NCI-H774 (cell line): ENCODE measurements at places on chromosomes 16 and 17.

GRCh38 chr16:27318392-27319256 is 4.8 kb downstream of the IL4R start:
- no peak for DNase-seq

DNA sequence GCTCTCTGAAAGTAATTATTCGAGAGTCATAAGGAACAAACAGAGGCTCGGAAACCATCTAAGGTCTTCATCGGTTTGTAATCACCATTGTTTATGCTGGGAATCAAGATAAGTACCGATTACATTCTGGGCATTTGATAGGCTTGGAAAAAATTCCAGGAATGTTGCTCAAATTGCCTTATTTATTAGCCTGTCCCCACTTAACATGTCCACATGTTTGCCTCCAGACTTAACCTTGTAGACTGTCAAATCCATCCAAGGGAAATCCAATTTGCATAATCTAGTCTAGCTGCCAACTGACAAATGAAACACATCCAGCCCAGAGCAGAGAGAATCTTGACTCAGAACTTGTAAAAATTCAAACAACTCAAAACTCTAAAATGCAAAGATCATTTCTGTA is 51.3 kb upstream of the TMC5 start:
- DNase-seq = no peak

DNA sequence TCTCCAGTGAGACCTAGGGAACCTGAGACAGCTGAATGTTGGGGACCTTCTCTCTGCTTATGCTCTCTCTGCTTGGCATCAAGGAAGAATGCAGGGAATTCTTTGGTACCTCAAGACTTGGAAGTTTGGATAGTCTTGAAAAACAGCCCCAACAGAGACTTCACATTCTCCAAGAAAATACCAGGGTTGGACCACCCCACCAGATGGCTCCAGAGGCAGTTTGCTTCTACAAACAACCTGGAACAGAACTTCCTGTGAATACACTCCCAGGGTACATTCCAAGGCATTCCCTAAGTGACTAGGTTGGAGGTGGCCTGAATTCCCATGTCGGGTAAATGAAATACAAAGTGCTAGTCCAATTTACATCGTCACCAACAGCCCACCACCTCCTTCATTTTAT is 314.4 kb downstream of the PMP22 start:
- DNase-seq = no peak

DNA sequence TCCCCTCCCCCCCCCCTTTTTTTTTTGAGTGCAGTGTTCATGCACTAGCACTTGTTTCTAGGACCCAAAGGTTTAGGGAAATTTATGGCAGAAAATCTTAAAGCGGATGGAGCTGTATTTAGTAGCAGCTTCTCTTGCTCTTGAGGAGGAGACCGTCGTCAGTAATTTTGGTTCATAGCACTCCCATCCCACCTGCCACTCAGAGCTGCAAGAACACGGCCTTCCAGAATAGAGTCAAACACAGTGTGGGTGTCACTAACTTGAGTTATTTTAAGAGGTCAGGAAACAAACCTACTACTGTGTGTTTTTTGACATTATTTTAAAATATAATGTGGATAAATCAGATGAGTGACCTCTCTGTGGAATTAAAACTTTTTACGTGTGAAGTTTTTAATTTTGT is 37.3 kb downstream of the SEC14L1 start:
- DNase-seq = no peak

GRCh38 chr17:54919425-54919824 is 18.8 kb downstream of the TOM1L1 start:
- DNase-seq = no peak

GRCh38 chr16:67206129-67206837 is 7.4 kb downstream of the ELMO3 start:
- DNase-seq = no peak

DNA sequence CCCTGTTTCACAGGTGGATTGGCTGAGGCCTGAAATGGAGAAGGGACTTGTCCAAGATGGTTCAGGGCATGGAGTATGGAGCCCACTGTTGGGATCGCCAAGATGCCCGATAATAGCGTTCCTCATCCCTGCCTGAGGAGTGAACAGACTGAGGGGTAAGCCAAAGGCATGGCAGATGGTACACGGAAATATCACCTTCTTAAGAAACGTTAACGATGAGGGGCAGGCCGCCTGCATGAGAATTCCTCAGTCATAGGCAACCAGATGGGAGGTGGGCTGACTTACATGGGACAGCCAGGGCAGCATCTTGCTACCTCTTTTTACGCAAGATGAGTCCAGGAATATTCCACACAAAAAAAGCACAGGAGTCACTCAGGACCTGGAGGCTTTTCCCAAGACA is 188.1 kb downstream of the CCDC182 start:
- DNase-seq = no peak

GRCh38 chr16:75579281-75579834 is 13.2 kb downstream of the GABARAPL2 start:
- no peak for DNase-seq

GRCh38 chr16:86566601-86566965 is at the start of gene FOXC2:
TSS of gene FOXC2 (plus strand) at chr16:86566829. CDS start at chr16:86567336, 507 bp downstream.
- DNase-seq = no peak

- no peak for DNase-seq
Observed at GRCh38 chr16:56885446-56886162, 20.6 kb downstream of the SLC12A3 start.

- DNase-seq = no peak
Observed at GRCh38 chr17:81652906-81653771, 3.2 kb downstream of the PDE6G start.

GRCh38 chr17:76987486-76988093 is 119.4 kb downstream of the MGAT5B start:
- no peak for DNase-seq

DNA sequence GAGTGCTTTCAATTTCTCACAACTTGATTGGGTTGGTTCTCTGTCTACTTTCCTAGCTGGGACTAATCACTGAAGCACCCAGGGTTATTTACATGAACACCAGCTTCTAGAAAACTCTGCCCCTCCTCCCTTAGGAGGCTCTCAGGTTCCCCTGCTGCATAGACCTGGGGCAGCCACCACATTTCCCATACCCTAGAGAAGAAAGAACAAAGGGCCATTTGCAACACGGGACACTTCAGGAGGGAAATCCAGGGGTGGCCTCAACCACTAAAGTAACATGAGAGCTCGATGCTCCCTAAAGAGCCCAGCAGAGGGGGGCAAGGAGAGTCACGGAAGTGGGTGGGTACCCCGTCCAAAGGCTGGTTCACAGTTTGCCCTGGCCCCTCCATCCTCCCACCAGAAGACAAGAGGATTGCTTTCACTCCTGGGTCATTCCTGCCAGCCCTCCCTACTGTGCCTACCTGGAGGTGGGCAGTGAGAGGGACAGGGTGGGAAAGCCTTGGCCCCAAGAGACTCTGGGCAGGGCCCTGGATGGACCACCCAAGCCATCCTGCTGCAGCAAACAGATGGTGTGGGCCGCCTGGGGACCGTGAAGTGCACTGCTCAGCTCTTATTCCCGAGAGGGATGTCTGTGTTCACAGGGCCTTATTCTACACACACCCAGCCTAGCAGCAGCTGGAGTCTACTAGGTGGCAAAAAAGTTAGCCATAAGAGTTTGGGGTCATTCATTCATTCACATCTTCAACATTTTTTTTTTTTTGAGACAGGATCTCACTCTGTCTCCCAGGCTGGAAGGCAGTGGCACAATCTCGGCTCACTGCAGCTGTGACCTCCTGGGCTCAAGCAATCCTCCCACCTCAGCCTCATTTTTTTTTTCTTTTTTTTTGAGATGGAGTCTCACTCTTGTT is 392.1 kb downstream of the SOX9 start:
- DNase-seq = no peak
